SJSA1 (cell line): ENCODE measurements at places on chromosomes 13 and 19. TPM values are rescaled to one million over a fixed set of nuclear protein-coding genes. Genes with fewer than 3 reads are reported as not detected.

DNA sequence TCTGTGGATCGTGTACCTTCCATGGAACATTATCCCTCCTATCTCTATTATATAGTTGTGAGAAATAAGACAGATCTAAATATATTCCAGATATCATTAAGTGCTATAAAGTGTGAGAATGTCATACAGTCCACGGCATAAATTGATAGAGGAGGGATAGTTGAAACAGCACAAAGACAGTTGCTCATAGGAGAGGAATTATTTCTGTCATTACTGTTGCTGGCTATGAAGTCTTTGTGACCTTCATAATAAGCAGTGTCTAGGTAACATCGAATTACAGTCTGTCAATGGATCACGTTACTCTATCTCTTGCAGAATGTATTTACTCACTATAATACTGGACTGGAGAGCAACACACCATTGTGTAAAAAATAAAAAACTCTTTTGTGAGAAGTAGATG is 671.5 kb upstream of the PCDH20 start:
- no peaks in the 10 kb centered on the region for H3K4me1 ChIP-seq
- H3K36me3 ChIP-seq = no peaks in the 10 kb centered on the region
- no peak overlapping the region for H3K27ac ChIP-seq
- no peak for DNase-seq
- H3K27me3 ChIP-seq = no peaks in the 10 kb centered on the region

GRCh38 chr19:11458236-11458900 is 22.5 kb downstream of the ELAVL3 start:
- no peaks in the 10 kb centered on the region for H3K4me1 ChIP-seq
- H3K4me3 ChIP-seq = no peak overlapping the region
- no peak for DNase-seq

- no peaks in the 10 kb centered on the region for H3K36me3 ChIP-seq
- H3K4me1 ChIP-seq = peaks cover 39% of the 10 kb centered on the region
- no peak overlapping the region for H3K27ac ChIP-seq
- no peaks in the 10 kb centered on the region for H3K27me3 ChIP-seq
Observed at GRCh38 chr19:29690842-29691241, 24.2 kb downstream of the C19orf12 start.

GRCh38 chr13:67369895-67370660 is 139.9 kb upstream of the PCDH9 start:
- H3K27me3 ChIP-seq = no peaks in the 10 kb centered on the region
- no peaks in the 10 kb centered on the region for H3K4me1 ChIP-seq
- H3K4me3 ChIP-seq = no peak overlapping the region
- H3K36me3 ChIP-seq = no peaks in the 10 kb centered on the region
- DNase-seq = no peak

- no peak overlapping the region for H3K4me3 ChIP-seq
- H3K4me1 ChIP-seq = no peaks in the 10 kb centered on the region
- H3K36me3 ChIP-seq = no peaks in the 10 kb centered on the region
- H3K27me3 ChIP-seq = no peaks in the 10 kb centered on the region
- H3K27ac ChIP-seq = no peak overlapping the region
Observed at GRCh38 chr13:62633448-62633847, 1217.8 kb upstream of the PCDH20 start.

DNA sequence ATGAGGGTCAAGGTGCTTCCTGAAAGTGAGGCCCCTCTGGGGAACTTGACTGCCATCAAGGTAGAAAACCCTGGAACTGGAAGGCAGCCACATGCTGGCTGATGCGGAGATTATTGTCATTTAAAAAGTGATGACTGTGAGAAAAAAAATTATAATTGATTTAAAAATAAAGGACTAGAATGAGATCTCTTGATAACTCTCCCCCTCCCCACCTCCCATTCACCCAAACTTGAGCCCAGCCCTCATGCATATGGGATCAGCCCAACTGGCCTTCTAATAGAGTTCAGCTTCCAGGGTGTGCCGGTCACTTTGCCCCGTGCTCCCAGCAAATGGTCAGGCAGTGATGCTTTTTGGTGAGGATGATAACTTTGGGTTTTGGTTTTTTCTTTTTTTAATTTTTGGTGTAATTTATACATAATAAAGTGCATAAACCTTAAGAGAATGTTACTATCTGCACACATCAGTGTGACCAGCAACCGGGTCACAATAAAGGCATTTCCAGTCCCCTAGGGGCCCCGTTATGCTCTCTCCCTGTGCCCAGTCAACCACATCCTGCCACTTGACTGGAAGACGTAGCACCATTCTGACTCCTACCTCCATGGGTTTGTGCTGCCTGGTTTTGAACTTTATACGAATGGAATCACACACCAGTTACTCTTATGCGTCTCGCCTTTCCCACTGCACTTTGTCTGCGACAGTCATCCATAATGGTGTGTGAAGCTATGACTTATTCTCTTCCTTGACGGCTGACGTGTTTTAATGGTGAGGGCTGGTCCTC is 187.9 kb downstream of the USP12 start:
- H3K4me1 ChIP-seq = peaks cover 27% of the 10 kb centered on the region
- no peak overlapping the region for H3K4me3 ChIP-seq
- peak overlapping the region; percentile 93 for H3K27ac ChIP-seq
- H3K36me3 ChIP-seq = no peaks in the 10 kb centered on the region
- no peak for DNase-seq

- no peak overlapping the region for H3K27ac ChIP-seq
- no peak overlapping the region for H3K4me3 ChIP-seq
- no peak for DNase-seq
- H3K27me3 ChIP-seq = no peaks in the 10 kb centered on the region
- peaks cover 34% of the 10 kb centered on the region for H3K36me3 ChIP-seq
Observed at GRCh38 chr19:3415695-3416094, 49.3 kb downstream of the NFIC start.

GRCh38 chr13:26820871-26821270 is 60.3 kb upstream of the GPR12 start:
- H3K27ac ChIP-seq = no peak overlapping the region
- H3K4me3 ChIP-seq = no peak overlapping the region

DNA sequence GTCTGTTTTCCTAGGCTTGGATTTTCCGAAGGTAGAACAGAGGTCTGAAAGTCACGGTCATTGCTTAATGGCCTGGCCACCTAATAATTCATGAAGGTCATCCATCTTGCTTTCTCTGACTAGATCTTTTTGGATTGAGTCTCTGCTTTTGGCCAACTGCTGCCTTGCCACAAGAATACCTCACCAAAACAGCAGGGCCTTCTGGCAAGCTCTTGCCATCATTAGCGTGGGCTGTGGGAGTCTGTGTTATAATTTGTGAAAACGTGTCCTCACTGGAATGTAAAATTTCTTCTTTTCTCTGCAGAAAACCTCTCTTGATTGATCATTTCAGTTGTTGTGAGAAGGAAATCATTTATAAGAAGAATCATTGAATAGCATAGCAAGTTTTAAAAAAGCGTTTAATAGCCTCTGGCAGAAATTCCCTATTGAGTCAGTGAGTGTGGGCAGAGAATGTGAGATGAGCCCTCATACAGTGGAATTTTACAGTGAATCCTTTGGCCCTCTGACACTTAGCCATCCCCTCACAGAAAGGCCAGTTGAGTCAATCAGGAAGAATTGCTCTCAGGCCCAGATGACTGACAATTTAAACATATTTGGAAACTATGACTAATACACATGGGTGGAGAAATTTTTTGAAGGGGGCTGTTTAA is 43.2 kb upstream of the ERICH6B start:
- no peak for DNase-seq
- H3K27ac ChIP-seq = no peak overlapping the region
- no peak overlapping the region for H3K4me3 ChIP-seq
- H3K36me3 ChIP-seq = no peaks in the 10 kb centered on the region

DNA sequence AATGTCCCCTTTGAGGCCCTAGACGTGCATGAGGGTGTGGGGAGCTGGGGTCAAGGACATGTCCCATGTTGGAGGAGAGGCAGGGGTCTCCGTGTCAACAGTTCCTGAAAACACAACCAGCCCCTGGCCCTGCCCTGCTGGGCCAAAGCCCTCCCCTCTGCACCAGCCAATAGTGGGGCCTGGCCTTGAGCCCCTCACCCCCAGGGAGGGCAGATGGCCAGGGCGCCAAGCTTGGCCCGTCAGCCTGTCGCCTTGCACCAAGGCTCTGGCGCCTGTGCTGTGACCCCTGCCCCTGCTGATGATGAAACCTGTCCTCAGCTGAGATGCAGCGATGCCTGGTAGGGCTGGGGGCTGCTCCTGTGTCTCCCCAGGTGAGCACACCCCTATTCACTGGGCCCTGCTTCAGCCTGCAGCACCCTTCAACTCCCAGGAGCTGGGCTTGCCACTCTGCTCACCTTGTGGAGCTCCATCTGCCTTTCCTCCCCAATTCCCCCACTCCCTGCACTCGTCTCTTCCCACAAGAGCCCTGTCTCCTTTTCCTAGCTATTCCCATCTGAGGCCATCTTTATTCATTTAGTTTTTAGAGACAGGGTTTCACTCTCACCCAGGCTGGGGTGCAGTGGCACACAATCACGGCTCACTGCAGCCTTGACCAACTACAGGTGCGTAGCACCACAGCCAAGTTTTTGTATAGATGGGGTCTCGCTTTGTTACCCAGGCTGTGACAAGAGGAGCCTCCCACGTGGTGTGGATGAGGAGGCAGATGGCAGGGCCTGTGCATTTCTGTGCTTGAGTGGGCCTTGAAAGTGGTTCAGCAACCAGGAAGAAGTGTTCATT is 2.1 kb upstream of the HAMP start:
- H3K27ac ChIP-seq = no peak overlapping the region
- no peaks in the 10 kb centered on the region for H3K27me3 ChIP-seq
- H3K4me3 ChIP-seq = no peak overlapping the region
- no peak for DNase-seq

- H3K27me3 ChIP-seq = no peaks in the 10 kb centered on the region
- H3K4me1 ChIP-seq = no peaks in the 10 kb centered on the region
- DNase-seq = no peak
- H3K36me3 ChIP-seq = no peaks in the 10 kb centered on the region
- no peak overlapping the region for H3K27ac ChIP-seq
Observed at GRCh38 chr13:105598529-105598928, 936.9 kb downstream of the EFNB2 start.

DNA sequence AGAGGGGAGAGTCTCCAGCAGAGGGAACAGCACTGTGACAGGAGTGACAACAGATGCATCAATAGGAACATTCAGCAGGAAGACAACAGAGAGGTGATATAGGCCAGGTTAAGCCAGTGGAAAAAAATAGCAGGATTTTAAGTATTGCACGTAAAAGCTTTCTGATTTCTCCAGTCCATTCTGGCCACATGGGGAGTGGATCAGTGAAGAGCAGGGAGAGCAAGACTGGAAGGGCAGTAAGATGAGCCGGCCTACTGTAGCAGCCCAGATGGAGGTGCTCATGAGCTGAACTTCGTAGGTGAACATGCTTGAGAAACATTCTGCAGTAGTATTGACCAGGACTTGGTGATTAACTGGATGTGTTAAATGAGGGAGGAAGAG is 1.7 kb downstream of the UTP14C start:
- DNase-seq = no peak
- no peak overlapping the region for H3K4me3 ChIP-seq
- no peaks in the 10 kb centered on the region for H3K27me3 ChIP-seq
- no peak overlapping the region for H3K27ac ChIP-seq
- H3K36me3 ChIP-seq = peaks cover 46% of the 10 kb centered on the region

- no peak for DNase-seq
- no peak overlapping the region for H3K4me3 ChIP-seq
- no peak overlapping the region for H3K27ac ChIP-seq
- H3K4me1 ChIP-seq = no peaks in the 10 kb centered on the region
- no peaks in the 10 kb centered on the region for H3K36me3 ChIP-seq
Observed at GRCh38 chr19:23098286-23098685, 18.5 kb upstream of the ZNF730 start.

GRCh38 chr13:112984954-112985802 is 16.2 kb downstream of the MCF2L start:
- peaks cover 33% of the 10 kb centered on the region; the same call in 1 of the 2 replicates for H3K27me3 ChIP-seq
- H3K4me1 ChIP-seq = no peaks in the 10 kb centered on the region
- no peaks in the 10 kb centered on the region for H3K36me3 ChIP-seq
- H3K27ac ChIP-seq = no peak overlapping the region
- DNase-seq = no peak

The TPTE2 gene
- not detected in 2 replicates for total RNA-seq

The VSTM2B gene
- not detected in 2 replicates for total RNA-seq

The BEST2 gene
- 0.13 TPM in 1 of 2 replicates, not detected in the other for total RNA-seq

The ZNF607 gene
- total RNA-seq = not detected in 2 replicates
